ENCODE measurements at places on chromosomes 2 and 18.

DNA sequence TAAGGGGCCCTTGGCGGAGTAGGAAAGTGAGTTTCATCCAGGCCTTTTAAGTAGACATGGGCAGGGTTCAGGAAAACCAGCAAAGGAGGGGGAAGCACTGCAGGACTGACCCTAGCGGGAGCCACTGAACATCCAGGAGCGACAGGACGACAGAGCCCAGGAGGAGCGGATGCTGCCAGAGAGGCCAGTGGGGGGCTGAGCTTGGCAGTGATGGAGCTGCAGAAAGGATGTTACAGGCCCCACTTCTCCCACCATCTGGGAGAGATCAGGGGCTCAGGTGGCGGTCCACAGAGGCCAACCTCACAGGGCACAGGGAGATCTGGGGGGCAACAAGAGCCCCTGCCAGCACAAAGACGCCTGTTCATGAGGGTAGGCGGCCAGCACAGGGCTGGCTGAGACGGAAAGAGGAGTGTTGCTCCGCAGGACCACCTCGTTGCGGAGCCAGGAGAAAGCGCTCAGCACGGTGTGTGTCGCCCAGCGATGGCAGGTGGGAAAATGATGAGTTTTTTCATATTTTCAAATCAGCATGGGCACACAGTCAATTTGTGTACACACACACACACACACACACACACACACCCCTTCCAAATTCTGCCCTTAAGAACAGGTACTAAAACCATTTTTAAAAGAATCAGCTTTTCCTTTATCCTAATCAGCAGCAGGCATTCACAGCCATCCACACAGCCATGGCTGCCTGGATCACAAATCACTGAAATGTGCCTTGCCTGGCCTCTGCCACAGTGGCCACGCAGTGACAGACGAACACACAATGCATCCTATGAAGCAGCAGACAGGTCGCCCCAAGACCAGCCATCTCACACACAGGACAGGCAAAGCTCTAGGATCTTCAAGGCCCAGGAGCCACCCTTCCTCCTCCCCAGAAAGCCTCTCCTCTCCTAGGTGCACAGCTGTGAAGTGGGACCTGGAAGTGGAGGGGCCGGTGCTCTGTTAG is 63.2 kb downstream of the NDUFA10 start:
- DNase-seq: no peak

- DNase-seq: peak; percentile 88
Measured at GRCh38 chr2:186641807-186642321, 52.0 kb upstream of the FAM171B start.

- DNase-seq: no peak
Measured at GRCh38 chr2:232026910-232027309, 65.4 kb downstream of the DIS3L2 start.

- DNase-seq: no peak
Measured at GRCh38 chr2:219059725-219060682, 717 bp downstream of the IHH start.

Data from fibroblast of pulmonary artery (primary cell).